ENCODE measurements at places on chromosomes 6 and 20.
A peak's percentile ranks its signal among the peaks of the same experiment; 100 is the strongest.

GRCh38 chr6:129440691-129441090 is 269.3 kb downstream of the ARHGAP18 start:
- DNase-seq: no peak

DNA sequence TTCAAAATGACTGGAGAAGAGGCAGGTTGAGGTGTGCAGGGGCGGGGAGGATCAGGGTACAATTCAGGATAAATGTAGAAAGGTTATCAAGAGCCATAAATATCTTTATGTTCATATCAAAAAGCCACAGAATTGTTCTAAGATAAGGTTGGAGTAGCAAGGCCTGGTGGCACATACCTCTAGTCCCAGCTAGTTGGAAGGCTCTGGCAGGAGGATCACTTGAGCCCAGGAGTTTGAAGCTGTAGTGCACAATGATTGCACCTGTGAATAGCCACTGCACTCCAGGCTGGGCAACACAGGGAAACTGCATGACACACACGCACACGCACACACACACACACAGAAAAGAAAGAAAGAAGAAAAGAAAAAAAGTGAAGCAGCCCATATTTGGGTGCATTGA is 194.8 kb downstream of the GRIK2 start:
- no peak for DNase-seq

DNA sequence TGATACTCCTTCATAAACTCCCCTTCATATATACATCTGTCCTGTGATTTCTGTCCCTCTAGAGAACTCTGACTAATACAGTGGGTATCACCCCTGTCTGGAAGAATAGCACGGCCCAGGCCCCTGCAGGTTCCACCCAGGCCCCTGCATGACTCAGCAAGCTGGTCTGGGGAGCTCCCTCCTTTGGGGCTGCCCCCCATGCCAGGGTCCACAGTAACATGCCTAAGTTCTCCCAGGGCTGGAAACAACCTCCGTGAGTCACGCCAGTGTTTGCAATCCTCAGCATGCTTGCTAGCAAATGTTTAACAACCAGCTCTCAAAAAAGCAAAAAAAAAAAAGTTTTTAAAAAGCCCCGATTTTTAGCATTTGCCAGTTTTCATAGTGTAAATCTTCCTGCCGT is 134.3 kb upstream of the CDH4 start:
- DNase-seq: no peak

- peak; percentile 13 for DNase-seq
Observed at GRCh38 chr20:63056236-63057170, 49.7 kb upstream of the BHLHE23 start.

GRCh38 chr6:109024784-109025183 is 69.9 kb downstream of the SESN1 start:
- DNase-seq: no peak

DNA sequence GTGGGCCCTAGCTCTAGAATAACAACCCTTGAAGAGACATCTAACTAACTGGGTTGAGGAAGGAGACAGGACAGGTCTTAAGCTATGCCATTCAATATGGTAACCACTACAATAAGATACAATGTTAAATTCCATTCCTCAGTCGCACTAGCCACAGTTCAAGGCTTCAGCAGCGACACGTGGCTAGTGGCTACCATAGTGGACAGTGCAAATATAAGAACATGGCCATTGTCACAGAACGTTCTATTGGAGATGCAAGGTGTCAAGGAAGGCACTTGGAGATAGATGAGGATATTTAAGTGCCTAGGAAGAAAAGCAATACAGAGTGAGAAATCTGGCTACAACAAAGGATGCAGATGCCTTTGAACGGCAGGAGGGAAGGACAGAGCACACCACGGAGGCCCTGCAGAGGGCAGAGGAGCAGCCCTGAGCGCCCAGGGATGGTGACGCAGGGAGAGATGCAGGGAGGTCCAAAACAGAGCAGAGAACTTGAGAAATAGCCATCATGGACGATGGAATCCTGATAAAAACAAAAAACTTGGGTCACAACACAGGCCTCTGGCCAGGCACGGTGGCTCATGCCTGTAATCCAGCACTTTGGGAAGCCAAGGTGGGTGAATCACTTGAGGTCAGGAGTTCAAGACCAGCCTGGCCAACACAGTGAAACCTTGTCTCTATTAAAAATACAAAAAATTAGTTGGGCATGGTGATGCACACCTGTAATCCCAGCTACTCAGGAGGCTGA is 140.7 kb downstream of the ZMYND8 start:
- no peak for DNase-seq

DNA sequence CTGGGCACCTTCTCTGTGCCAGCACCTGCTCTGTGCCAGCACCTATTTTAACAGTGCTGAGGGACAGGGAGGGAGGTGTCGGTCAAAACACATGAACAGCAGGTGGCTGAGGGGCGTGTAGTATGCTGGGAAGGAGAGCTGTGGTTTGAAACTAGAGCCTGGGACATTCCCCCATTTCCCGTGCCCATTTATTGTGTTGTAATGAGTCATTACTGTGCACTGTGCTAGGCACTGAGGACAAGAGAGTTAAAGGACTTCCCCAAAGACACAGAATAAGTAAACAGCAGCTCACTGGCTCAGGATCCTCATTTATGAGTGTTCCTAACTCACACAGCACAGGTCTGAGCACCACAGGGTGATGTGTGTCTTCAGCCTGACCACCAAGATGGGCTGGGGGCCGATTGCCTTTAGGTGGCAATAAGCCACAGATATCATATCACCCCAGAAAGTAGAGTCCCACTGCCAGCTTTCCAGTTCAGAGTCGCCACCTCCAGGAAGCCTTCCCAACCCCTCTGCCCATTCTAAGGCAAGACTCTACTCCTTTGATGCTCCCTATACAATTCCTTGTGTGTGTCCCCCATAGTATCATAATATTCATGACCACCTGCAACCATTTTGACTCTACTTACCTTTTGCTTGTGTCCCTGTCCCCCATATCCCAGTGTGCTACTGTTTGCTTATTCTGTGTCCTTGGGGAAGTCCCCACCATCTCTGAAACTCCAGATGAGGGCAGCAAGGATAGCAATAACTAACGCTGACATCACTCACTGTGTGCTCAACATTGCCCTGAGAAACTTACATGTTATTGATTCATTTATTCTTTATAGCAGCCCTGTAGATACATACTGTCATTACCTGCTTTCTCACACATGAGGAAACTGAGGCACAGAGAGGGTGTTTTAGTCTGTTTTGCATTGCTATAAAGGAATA is 87.3 kb downstream of the TOX2 start:
- DNase-seq: no peak
